HL-60 (cell line): ENCODE measurements at places on chromosomes 13 and 19.
A peak's percentile ranks its signal among the peaks of the same experiment; 100 is the strongest.

DNA sequence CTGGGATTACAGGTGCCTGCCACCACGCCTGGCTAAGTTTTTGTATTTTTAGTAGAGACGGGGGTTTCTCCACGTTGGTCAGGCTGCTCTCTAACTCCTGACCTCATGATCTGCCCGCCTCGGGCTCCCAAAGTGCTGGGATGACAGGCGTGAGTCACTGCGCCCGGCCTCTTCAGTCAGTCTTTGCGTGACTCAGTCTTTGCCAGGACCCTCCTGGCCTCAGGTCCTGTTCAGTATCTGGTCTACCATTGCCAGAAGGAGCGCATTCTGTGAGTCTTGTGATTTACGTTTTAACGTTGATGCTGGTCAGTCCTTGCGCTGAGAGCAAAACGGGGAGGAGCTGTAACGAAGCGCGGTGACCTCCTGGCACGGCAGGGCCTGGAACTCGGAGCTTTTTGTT is 7.6 kb upstream of the HMG20B start:
- no peak for DNase-seq

- peak; percentile 29 for DNase-seq
These were observed 1.3 kb downstream of the ICAM5 start for GRCh38 chr19:10290876-10291553.

DNA sequence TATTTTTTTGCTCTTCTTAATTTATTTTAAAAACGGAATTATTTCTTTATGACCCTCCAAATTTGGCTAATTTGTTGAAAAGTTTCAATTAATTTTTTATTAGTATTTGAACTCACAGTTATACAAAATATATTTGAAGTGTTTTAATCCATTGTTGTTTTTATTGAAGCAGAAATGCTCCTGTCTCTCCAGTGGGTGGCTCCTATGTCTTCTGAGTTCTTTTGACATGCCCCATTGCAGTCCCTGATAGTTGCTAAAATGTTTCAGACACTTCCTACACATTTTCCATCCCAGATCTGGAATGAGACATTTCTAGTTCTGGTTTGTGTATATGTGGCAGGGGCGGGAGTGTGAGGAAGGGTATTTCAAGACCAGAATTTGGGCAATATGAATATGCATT is 579.4 kb upstream of the PRR20A start:
- DNase-seq, result no peak

GRCh38 chr13:98447881-98448641 is 128.8 kb downstream of the STK24 start:
- DNase-seq, result peak; percentile 37

DNA sequence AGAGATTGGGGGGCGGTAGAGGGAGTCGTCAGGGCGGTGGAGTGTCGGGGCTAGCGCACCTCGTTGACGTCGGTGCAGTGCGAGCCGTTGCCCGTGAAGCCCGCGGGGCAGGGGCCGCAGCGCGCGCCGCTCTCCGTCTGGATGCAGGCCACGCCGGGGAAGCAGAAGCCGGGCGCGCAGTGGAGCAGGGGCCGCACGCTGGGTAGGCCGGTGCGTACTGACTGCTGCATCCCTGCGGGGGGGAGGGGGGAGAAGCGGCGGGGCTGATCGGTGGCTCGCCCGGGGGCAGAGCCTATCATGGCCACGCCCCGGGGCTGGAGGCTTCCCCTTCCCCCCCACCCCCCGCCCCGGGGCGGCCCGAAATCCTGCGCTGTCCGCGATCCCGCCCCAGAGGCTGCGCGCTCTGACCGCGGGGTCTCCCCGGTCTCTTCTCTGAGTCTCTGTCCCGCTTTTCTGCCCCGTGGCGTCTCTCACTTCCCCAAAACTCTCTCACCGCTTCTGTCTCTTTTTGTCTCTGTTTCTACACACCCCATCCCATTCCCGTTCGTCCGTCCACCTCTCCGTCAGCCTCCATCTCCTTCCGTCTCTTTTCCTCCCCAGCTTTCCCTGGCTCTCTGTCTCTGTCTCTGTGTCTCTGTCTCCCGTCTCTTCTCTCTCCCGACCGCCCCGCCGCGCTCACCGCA is 1.1 kb downstream of the COMP start:
- DNase-seq, result peak; percentile 44

GRCh38 chr19:4258181-4258580 is 11.3 kb downstream of the YJU2 start:
- no peak for DNase-seq

- DNase-seq, result peak; percentile 61
These were observed 53.5 kb upstream of the ALOX5AP start for GRCh38 chr13:30681843-30682242.
